ENCODE measurements at places on chromosomes 6 and 20.

- no peak for DNase-seq
These were observed 35.7 kb upstream of the ARID1B start for GRCh38 chr6:156741287-156742073.

DNA sequence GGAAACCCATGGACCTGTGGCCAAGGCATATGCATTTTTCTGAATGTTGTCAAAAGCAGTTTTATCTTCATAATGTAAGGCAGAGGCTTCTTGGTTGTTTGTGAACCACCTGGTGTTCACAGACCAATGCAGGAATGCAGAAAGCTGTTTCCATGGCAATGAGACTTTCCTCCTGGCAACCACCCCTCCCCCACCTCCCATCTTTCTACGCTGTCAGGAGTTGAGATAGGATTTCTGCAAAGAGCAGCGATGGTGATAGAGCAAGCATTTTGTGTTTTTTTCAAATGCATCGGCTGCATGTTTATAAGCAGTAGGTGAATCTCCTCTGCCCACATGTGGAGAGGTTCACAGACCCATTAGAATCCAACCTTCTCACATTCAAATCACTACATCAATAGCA is 114.1 kb upstream of the SMLR1 start:
- DNase-seq = no peak

DNA sequence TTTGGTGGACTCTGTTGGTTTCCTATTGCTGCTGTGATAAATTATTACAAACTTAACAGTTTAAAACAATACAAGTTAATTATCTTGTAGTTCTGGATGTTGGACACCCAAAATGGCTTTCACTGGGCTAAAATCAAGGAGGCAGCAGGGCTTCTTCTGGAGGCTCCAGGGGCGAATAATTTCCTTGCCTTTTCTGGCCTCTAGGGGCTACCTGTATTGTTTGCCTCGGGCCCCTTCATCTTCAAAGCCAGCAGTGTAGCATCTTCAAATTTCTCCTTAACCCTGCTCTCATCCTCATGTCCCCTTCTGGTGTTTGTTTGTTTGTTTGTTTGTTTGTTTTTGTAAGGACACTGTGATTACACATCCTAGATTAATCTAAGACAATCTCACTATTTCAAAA is 60.5 kb upstream of the ANKEF1 start:
- no peak for DNase-seq

- DNase-seq = no peak
These were observed 79.7 kb downstream of the SMLR1 start for GRCh38 chr6:130906736-130907381.

DNA sequence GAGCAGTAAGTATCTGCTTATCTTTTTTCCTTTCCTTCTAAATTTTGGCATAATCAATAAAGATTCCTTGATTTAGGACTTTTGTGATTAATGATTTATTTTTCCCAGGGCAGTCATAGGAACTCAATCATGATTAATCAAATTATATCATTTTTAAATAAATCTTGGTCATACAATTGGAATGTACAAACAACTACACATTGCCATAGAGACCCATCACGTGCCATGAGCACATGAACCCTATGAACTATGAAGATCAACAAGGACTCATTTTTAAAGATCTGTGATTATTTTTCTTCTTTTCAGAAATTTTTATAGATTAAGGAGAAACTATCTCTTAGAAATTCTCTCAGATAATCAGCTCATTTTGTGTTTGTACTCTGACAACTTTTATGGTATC is 622.4 kb downstream of the BCKDHB start:
- no peak for DNase-seq

DNA sequence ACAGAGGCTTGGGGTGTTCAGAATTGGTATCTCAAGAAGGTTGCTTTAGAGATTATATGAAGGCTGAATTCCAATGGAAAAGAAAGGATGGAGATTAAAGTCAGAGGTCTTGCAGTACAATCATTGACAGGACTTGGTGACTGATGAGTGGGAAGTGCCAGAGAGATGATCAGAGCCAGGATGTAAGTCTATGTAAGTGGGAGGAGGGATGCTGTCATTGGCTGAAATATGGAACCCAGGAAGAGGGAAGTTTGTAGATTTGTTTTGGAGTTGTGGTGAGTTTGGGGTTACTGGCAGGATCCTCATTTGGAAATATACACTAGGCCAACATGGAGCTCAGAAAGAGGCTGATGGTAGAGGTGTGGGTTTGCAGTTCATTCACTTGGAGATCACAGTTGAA is 23.8 kb upstream of the TNFAIP3 start:
- DNase-seq = peak; percentile 78

- no peak for DNase-seq
These were observed 533.7 kb downstream of the BCKDHB start for GRCh38 chr6:80640176-80640575.

- no peak for DNase-seq
These were observed 13.6 kb upstream of the TNFRSF21 start for GRCh38 chr6:47323321-47323720.

DNA sequence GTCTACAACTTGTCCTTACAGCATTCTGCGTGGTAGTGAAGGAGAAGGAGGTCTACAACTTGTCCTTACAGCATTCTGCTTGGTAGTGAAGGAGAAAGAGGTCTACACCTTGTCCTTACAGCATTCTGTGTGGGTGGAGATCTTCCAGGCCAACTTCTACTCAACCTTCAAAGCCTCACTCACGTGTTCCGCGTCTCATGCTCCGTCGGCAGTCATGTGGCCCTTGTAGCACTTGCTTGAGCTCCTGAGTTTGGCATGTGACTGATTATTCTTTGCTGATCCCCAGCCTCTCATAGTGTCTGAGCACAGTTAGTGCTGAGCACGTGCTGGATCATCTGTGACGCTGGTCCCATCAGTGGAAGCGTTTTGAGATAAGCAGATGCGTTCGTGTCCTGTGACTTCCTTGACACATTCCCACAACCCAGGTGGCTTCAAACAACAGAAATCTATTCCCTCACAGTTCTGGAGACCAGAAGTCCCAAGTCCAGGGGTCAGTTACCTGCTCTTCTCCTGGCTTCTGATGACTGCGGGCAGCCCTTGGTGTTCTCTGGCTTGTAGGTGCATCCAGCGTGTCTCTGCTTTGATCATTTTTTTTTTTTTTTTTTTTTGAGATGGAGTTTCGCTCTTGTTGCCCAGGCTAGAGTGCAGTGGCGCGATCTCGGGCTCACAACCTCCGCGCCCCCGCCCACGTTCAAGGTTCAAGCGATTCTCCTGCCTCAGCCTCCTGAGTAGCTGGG is 2.6 kb downstream of the SS18L1 start:
- no peak for DNase-seq

GRCh38 chr6:168417191-168417590 is 23.8 kb upstream of the SMOC2 start:
- peak; percentile 2 for DNase-seq

DNA sequence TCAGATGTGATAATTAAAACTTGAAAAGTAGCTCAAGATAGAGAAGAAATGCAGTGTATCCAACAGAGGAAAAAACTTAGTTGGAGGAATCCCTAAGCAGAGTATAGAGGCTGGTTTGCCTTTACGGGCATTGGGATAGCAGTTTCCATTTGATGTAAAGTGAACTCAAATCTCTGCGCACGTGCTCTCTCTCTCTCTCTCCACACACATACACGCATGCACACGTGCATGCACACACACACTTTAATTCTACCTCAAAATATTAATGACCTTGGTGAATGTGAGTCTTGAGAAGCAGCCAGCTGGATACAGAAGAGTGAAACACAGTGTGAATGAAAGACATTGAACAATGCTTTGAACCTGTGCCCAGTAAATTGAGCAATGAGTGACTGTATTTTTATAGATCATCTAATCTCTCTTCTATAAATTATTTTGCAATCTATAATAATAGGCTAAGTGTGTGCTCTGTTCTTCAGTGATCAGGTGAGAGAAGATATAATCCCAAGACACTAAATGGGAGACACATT is 247.7 kb upstream of the FAM83B start:
- DNase-seq = no peak

DNA sequence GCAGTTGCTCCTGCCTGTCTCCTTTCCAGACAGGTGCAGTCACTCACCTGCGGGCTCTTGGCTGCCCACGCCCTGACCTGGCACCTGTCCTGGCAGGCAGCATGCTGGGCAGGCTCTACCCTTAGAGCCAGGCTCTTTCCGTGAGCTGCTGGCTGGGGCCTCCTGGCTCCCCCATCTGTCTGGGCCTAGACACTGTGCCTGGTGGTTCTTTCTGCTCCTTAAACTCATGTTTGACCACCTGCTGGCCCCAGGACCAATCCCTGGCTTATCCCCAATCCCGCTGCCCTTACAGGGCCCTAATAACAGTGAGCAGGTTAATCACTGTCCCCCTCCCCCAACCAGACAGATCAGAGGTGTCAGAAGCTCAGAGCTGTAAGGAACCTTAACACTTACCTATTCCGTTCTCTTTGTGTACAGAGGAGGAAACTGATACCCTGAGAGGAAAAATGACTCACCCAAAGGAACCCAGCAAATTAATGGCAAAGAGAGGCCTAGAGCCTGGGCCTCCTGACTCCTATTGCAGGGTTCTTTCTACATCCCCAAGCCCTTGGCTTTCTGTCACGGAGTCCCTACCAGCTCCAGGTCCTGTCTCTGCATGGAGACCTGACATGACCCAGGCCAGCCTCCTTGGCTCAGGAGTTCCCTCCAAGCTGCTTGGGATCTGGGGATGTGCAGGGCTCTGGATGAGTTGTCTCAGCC is 54.7 kb downstream of the RAB44 start:
- peak; percentile 36 for DNase-seq

DNA sequence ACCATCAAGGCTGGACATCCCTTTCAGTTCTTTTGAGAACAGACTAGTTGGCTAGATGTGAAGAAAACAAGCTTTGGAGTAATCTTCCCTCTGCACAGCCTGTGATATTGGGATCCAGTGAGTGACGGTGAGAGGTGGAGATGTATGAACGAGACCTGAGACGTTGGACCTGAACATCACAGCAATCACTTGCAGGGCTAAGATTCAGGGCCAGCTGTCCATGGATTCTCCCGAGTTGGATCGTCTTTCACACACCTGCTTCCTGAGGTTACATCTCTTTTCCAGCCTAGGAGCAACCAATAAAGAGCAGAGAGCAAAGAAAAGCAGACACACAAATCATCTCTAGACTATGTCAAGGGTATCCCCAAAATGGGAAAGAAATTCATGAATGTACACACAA is 30.0 kb upstream of the TMEM14A start:
- DNase-seq = no peak

DNA sequence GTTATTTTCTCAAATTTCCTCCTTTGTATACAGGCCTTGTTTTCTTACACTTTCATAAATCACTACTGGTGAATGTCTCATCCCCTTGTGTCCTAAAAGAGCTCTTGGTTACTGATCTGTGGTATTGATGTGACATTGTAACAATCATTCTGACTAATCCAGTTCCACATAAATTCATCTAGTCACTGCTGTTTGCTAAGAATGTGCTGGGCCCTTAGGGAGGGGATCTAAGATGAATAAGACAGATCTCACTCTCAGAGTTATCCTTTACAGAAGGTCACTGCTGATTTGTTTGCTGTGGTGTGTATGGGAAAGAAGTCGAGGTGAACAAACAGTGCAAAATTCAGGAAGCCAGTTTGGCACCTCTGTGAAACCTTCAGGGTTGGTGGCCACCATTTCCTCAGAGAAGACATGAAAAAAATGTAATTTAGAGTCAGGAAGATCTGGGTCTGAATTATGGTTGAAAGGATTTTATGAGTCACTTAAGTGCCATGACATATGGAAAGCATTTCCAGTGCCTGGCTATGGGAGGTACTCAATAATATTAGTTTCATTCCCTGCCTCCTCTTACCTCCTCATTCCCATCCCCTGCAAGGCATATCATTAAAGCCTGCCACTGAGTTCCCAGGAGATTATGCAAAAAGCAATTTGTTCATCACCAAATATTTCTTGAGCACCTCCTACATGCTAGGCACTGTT is 121.8 kb downstream of the COL9A1 start:
- no peak for DNase-seq

GRCh38 chr6:125574604-125575003 is 174.8 kb upstream of the HEY2 start:
- no peak for DNase-seq

DNA sequence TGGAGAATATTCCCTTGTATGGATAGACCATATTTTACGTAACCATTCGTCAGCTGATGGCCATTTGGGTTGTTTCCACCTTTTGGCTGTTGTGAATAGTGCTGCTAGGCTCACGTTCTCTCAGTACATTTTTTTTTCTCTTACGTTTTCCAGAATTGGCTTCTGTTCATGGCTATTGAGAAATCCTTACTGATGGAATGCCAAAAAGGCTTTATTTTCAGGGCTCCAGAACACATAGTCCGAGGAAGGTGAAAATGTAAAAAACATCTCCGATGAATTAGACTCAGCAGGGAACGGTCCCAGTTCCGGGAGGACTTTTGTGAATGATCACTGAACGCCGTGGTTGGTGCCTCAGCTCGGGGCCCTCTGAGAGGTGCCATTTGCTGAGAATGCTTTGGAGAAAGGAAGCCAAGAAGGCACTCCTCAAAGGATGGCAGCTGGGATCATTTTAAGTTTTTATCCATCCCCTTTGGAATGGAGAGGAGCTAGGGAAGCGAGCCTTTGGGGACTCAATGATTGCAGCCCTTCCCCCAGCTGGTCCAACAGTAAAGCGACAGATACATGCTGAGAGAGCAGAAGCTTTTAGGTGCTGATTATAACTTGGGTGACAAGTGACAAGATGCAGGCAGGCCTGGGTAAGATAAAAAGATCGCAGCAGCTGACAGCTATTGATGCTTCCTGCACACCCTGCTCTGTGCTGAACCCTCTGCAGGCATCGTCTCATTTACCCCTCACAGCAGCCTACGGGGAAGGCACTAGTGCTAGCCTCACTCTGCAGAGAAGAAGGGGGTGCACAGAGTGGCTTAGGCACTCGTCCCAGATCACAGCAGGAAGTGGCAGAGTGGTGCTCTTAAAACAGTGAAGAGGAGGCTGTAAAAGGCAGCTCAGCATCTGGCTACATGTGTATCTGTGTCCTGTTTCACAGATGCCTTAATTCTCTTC is 133.4 kb upstream of the KCNG1 start:
- no peak for DNase-seq

GRCh38 chr6:101582792-101583191 is 189.3 kb downstream of the GRIK2 start:
- DNase-seq = no peak

- DNase-seq = no peak
These were observed 63.6 kb upstream of the NOX3 start for GRCh38 chr6:155519176-155519738.

Measured in MV-4-11 (cell line).